Left ventricle myocardium inferior (tissue), 1 donor: ENCODE measurements at places on chromosomes 16 and 17. TPM values are rescaled to one million over a fixed set of nuclear protein-coding genes. Genes with fewer than 3 reads are reported as not detected.

DNA sequence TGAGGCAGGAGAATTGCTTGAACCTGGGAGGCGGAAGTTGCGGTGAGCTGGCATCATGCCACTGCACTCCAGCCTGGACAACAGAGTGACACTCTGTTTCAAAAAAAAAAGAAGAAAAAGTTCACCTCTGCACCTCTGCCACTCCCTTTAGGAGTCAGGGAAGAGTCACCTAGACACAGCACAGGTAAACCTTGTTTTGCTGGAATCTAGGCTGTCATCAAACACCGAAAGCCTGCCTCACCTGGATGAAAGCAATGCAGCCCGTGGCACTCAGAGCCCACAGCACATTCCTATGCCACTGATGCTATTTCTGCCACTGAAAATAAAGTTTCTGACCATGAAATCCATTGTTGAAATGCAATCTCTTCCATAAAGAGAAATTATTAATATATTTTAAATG lies 22.2 kb downstream of the CFAP52 start:
- no peaks in the 10 kb centered on the region for H3K36me3 ChIP-seq
- no peak for DNase-seq
- H3K4me3 ChIP-seq, result no peak overlapping the region
- H3K4me1 ChIP-seq, result no peaks in the 10 kb centered on the region

- no peaks in the 10 kb centered on the region for H3K4me1 ChIP-seq
- no peaks in the 10 kb centered on the region for H3K27me3 ChIP-seq
- H3K27ac ChIP-seq, result no peak overlapping the region
- H3K36me3 ChIP-seq, result peaks cover 13% of the 10 kb centered on the region
- no peak for DNase-seq
- no peak overlapping the region for H3K4me3 ChIP-seq
These were observed 217.5 kb upstream of the CHMP6 start for GRCh38 chr17:80774146-80774545.

DNA sequence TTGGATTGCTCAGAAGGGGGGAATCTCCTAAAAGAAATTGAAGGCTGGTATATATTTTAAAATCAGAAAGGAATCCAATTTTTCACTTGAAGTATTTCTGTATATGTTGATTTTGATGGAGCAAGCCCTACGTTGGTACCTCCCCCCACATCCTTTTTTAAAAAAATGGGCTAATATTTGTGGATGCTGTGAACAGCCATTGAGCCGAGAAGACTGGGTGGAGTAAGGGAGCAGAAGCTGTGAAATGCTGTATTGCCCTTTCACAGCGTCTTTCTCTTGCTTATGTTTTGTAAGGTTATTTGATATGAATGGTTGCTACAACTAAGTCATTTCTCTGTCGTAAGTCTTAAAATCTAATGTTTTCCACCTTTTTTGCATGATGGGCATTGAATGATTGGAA lies 2.3 kb downstream of the PAFAH1B1 start:
- H3K36me3 ChIP-seq, result no peaks in the 10 kb centered on the region
- peak overlapping the region; percentile 93 for H3K4me3 ChIP-seq
- H3K4me1 ChIP-seq, result peaks cover 81% of the 10 kb centered on the region
- H3K27me3 ChIP-seq, result no peaks in the 10 kb centered on the region
- no peak for DNase-seq
- no peak overlapping the region for H3K27ac ChIP-seq

DNA sequence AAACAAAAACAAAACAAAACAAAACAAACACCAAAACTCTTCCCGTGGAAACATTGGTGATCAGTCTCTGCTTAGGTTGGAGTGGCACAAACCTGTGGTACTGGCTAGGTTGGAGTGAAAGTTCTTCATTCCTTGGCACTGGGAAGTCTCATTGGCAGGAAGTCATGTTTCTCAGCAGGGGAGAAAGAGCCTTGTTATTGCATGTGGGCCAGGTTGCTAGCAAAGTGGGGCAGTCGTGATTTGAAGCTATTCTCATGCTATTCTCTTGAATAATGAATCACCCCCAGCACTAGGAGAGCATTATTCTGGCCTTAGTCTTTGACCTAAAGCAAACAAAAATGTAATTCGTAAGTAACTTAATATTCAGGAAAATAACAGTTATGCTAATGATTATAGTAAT lies 24.3 kb upstream of the B4GALNT2 start:
- no peak overlapping the region for H3K4me3 ChIP-seq
- DNase-seq, result no peak
- peaks cover 5% of the 10 kb centered on the region for H3K4me1 ChIP-seq
- H3K27me3 ChIP-seq, result peaks cover 47% of the 10 kb centered on the region
- H3K27ac ChIP-seq, result no peak overlapping the region

GRCh38 chr16:9607515-9608230 lies 516.2 kb downstream of the HAPSTR1 start:
- H3K27me3 ChIP-seq, result no peaks in the 10 kb centered on the region
- no peaks in the 10 kb centered on the region for H3K36me3 ChIP-seq

DNA sequence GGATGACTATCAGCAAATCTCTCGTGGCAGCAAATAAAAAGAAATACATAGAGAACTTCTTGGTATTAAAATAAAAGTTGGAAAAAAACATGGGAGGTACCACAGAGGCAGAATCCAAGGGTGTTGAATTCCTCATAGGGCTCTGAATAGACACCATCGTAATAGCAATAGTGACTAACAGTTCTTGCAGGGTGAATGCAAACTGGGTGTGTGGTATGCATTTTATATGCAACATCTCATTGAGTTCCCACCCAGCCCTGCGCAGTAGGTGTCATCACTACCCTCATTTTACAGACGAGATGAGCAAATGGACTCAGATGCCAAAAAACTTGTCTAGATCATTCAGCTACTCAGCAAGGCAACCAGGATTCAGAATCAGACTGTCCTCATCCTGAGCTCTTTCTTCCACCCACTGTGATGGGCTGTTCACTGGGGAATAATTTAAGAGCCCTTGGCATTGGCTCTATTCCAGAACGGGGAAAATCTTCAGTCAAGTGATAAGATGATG lies 354.6 kb upstream of the CDH11 start:
- H3K27me3 ChIP-seq, result peaks cover 7% of the 10 kb centered on the region
- DNase-seq, result no peak
- H3K4me3 ChIP-seq, result no peak overlapping the region

DNA sequence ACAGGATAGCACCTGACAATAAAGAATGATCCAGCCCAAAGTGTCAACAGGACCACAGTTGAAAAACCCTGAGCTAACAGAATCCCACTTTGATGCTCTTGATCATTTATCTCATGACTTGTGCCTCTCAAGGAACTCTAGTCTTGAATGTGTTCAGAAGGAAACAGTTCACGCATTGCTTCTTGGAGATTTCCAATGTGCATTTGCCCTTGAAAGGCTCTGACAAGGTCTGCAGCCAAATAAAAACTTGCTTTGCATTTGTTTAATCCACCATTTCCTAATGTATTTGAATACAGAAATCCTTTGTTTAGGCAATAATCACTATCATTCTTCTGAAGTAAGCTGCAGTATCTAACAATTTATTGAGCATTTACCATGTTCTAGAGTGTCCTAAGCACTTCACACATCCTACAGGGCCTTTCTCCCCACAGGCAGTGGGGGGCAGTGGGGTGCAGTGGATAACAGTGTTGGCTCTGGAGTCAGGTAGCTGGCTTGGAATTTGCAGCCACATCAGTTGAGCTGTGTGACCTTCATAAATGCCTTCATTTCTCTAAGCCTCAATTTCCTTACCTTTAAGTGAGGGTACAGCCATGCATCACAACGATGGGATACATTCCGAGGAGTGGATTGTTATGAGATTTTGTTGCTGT lies 239.7 kb downstream of the XYLT1 start:
- H3K4me3 ChIP-seq, result no peak overlapping the region
- no peak overlapping the region for H3K27ac ChIP-seq
- H3K4me1 ChIP-seq, result no peaks in the 10 kb centered on the region
- no peaks in the 10 kb centered on the region for H3K36me3 ChIP-seq

DNA sequence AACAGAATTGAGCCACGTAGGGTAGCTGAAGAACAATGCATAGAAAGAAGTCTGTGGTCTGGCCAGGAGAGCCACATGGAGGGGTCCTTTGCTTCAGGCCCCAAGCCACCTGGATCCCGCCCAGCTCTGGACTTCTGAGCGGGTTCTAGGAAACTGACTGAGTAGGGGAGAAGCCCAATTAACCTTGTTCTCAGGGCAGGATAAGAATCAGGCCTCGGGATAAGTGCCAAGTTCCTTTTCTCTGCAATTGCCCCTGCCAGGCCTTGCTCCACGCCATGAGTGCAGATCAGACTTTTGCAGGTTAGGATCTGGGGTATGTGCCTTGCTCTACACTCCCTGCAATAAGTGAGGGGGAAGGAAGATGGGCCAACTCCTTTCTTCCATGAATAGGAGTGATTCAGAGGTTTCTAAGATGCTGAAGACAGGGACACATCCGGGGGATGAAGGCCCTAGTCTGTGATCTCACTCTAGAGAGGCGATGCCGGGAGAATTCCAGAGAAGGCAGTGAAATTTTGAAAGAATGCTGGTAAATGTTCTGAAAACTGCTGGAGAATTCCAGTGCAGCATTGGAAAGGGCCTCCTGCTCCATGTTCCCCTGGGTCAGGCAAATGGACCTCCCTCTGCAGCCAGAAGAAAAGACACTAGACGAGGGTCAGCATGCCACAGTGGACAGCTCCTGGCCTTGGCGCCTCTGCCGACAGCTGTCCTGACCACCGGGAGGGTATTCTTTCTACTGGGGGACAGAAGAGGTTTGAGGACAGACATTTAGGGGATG lies 5.8 kb downstream of the NEUROD2 start:
- no peak overlapping the region for H3K27ac ChIP-seq
- no peak for DNase-seq
- H3K4me1 ChIP-seq, result peaks cover 61% of the 10 kb centered on the region
- no peak overlapping the region for H3K4me3 ChIP-seq

GRCh38 chr17:7502987-7503386 lies 18.8 kb downstream of the POLR2A start:
- peaks cover 100% of the 10 kb centered on the region for H3K36me3 ChIP-seq
- no peak overlapping the region for H3K27ac ChIP-seq
- DNase-seq, result no peak
- peaks cover 4% of the 10 kb centered on the region for H3K4me1 ChIP-seq
- H3K27me3 ChIP-seq, result no peaks in the 10 kb centered on the region

GRCh38 chr17:76271669-76272540 lies 6.8 kb downstream of the UBALD2 start:
- H3K4me1 ChIP-seq, result peaks cover 71% of the 10 kb centered on the region
- H3K27ac ChIP-seq, result peak overlapping the region; percentile 63
- DNase-seq, result no peak
- peak overlapping the region; percentile 59 for H3K4me3 ChIP-seq
- peaks cover 15% of the 10 kb centered on the region for H3K36me3 ChIP-seq

DNA sequence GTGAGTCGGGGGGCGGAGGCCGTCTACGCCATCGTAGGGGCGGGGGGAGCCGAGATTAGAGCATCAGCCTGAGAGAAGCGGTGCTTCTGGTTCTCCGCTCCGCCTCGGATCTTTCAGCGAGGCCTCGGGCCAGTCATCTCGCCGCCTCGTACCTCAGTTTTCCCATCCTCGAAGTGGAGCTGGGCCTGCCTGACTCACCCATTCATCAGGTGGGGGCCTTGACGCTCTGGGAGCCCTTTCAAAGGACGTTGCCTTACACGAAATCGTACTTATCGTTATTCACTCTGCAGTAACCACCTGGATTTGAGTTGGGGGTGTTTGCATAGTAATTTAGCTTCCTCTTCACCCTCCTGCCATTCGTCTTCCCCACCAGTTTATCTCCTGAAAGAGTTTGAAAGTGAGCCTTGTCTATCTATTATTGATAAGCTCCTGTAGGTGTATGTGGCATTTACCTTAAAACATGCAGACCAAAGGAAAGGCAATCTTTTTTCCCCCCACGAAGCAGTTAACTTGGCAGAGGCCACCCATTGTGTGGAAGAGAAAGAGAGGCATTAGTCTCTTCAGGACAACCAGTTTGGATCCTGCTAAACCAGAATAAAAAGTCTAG lies 674 bp downstream of the TAF15 start:
- H3K27ac ChIP-seq, result peak overlapping the region; percentile 96
- DNase-seq, result no peak
- no peaks in the 10 kb centered on the region for H3K36me3 ChIP-seq
- H3K4me1 ChIP-seq, result peaks cover 58% of the 10 kb centered on the region
- H3K4me3 ChIP-seq, result peak overlapping the region; percentile 91

GRCh38 chr17:48131216-48131824 lies 23.8 kb downstream of the SNX11 start:
- no peaks in the 10 kb centered on the region for H3K36me3 ChIP-seq
- no peaks in the 10 kb centered on the region for H3K4me1 ChIP-seq
- H3K27ac ChIP-seq, result no peak overlapping the region
- H3K27me3 ChIP-seq, result peaks cover 21% of the 10 kb centered on the region
- no peak overlapping the region for H3K4me3 ChIP-seq

GRCh38 chr17:82092628-82092994 lies 5.4 kb downstream of the FASN start:
- no peaks in the 10 kb centered on the region for H3K27me3 ChIP-seq
- H3K4me1 ChIP-seq, result peaks cover 16% of the 10 kb centered on the region
- H3K4me3 ChIP-seq, result no peak overlapping the region
- H3K36me3 ChIP-seq, result peaks cover 85% of the 10 kb centered on the region

- H3K27ac ChIP-seq, result no peak overlapping the region
- H3K27me3 ChIP-seq, result no peaks in the 10 kb centered on the region
- H3K4me1 ChIP-seq, result peaks cover 26% of the 10 kb centered on the region
- no peak for DNase-seq
- no peaks in the 10 kb centered on the region for H3K36me3 ChIP-seq
- no peak overlapping the region for H3K4me3 ChIP-seq
These were observed 65.4 kb downstream of the MAF start for GRCh38 chr16:79535130-79535529.

GRCh38 chr16:66961065-66961744 lies at the start of gene CES3:
CES3 (plus strand) TSS chr16:66961266; CDS start chr16:66961308, 42 bp downstream.
- peaks cover 4% of the 10 kb centered on the region for H3K27me3 ChIP-seq
- H3K4me3 ChIP-seq, result no peak within 1 kb of the TSS

- peaks cover 5% of the 10 kb centered on the region for H3K4me1 ChIP-seq
- no peak overlapping the region for H3K27ac ChIP-seq
- H3K27me3 ChIP-seq, result peaks cover 77% of the 10 kb centered on the region
- H3K36me3 ChIP-seq, result no peaks in the 10 kb centered on the region
- no peak for DNase-seq
These were observed 2.5 kb downstream of the KRT17 start for GRCh38 chr17:41621916-41622315.

- peaks cover 40% of the 10 kb centered on the region for H3K4me1 ChIP-seq
- no peak overlapping the region for H3K27ac ChIP-seq
- no peaks in the 10 kb centered on the region for H3K36me3 ChIP-seq
- no peak for DNase-seq
- H3K4me3 ChIP-seq, result no peak overlapping the region
- no peaks in the 10 kb centered on the region for H3K27me3 ChIP-seq
These were observed 88.8 kb upstream of the GSE1 start for GRCh38 chr16:85524365-85524629.

The KRT20 gene
- not detected for total RNA-seq

The ORMDL3 gene
- total RNA-seq, result 44.7 TPM

The TMEM132E gene
- 0.05 TPM for total RNA-seq

The TPSG1 gene
- total RNA-seq, result not detected

The C17orf107 gene
- 0.80 TPM for total RNA-seq

The TNK1 gene
- 1.8 TPM for total RNA-seq

The GLYR1 gene
- 86.7 TPM for total RNA-seq

The CLDN7 gene
- total RNA-seq, result 1.6 TPM

The KRTAP4-3 gene
- total RNA-seq, result not detected

The RTN4RL1 gene
- total RNA-seq, result 4.0 TPM

The CYGB gene
- total RNA-seq, result 24.1 TPM

The BCL6B gene
- 13.7 TPM for total RNA-seq

The CCL17 gene
- total RNA-seq, result not detected

The CCL1 gene
- not detected for total RNA-seq
